ENCODE measurements at places on chromosomes 6 and 20. TPM values are rescaled to one million over a fixed set of nuclear protein-coding genes. Genes with fewer than 3 reads are reported as not detected.

The OPN5 gene
- not detected for total RNA-seq

The MAP7 gene
- 0.61 TPM for total RNA-seq

The TP53TG5 gene
- 0.10 TPM for total RNA-seq

The BPIFB1 gene
- 0.76 TPM for total RNA-seq

The OR11A1 gene
- not detected for total RNA-seq

The OXT gene
- total RNA-seq = not detected

GRCh38 chr6:47303861-47304260 lies 5.8 kb downstream of the TNFRSF21 start:
- H3K4me3 ChIP-seq = no peak overlapping the region
- H3K27ac ChIP-seq = no peak overlapping the region
- DNase-seq = no peak
- H3K4me1 ChIP-seq = no peaks in the 10 kb centered on the region

- DNase-seq = peak; percentile 41
- no peaks in the 10 kb centered on the region for H3K36me3 ChIP-seq
- no peak overlapping the region for H3K4me3 ChIP-seq
- peak overlapping the region; percentile 64 for H3K27ac ChIP-seq
- H3K27me3 ChIP-seq = no peaks in the 10 kb centered on the region
Observed at GRCh38 chr20:2729251-2729713, 36.7 kb downstream of the EBF4 start.

DNA sequence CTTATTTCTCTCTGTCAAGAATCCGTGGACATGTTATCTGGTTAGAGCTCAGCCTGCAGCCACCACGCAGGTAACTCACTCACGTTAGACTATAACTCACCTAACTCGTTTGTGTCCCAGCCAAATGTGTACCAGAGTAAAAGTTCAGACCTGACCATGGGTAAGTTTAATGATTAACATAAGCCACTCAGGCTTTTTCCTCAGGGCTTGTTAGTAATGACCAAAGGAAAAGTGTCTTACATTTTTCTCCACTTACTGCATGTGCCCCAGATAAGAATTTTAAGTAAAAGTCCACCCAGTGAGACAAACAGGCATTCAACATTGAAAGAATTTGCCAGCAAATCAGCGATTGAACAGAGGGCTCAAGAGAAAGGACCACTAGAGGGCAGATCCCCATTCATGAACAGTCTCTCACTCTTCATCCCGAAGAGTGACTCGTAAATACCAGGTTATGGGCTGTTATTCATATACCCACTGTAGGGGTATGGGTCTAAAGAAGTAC lies at the start of gene PKHD1:
PKHD1 (minus strand) TSS at position 116 of the 502 bp plus-strand sequence. CDS start 2,680 bp downstream, outside the sequence.
- H3K27ac ChIP-seq = no peak within 1 kb of the TSS
- no peaks in the 10 kb centered on the region for H3K4me1 ChIP-seq
- no peaks in the 10 kb centered on the region for H3K36me3 ChIP-seq
- no peaks in the 10 kb centered on the region for H3K27me3 ChIP-seq
- no peak within 1 kb of the TSS for H3K4me3 ChIP-seq
- DNase-seq = no peak

- H3K36me3 ChIP-seq = no peaks in the 10 kb centered on the region
- no peak overlapping the region for H3K27ac ChIP-seq
- peaks cover 6% of the 10 kb centered on the region for H3K4me1 ChIP-seq
- no peaks in the 10 kb centered on the region for H3K27me3 ChIP-seq
Observed at GRCh38 chr6:20341096-20341495, 60.6 kb upstream of the E2F3 start.

- no peaks in the 10 kb centered on the region for H3K4me1 ChIP-seq
- no peak overlapping the region for H3K27ac ChIP-seq
- H3K27me3 ChIP-seq = no peaks in the 10 kb centered on the region
- H3K36me3 ChIP-seq = no peaks in the 10 kb centered on the region
- no peak for DNase-seq
Observed at GRCh38 chr20:16865406-16865805, 117.2 kb downstream of the OTOR start.

GRCh38 chr20:50286609-50287008 lies 96.0 kb downstream of the CEBPB start:
- H3K4me3 ChIP-seq = no peak overlapping the region
- H3K27ac ChIP-seq = no peak overlapping the region
- H3K36me3 ChIP-seq = no peaks in the 10 kb centered on the region
- H3K27me3 ChIP-seq = no peaks in the 10 kb centered on the region
- DNase-seq = no peak
- H3K4me1 ChIP-seq = peaks cover 12% of the 10 kb centered on the region

- no peaks in the 10 kb centered on the region for H3K36me3 ChIP-seq
- no peak within 1 kb of the TSS for H3K27ac ChIP-seq
- no peak for DNase-seq
- H3K4me3 ChIP-seq = no peak within 1 kb of the TSS
Observed at GRCh38 chr20:2295886-2296515, at the start of gene TGM3. TGM3 (plus strand) TSS chr20:2296001; CDS start chr20:2296064, 63 bp downstream.

DNA sequence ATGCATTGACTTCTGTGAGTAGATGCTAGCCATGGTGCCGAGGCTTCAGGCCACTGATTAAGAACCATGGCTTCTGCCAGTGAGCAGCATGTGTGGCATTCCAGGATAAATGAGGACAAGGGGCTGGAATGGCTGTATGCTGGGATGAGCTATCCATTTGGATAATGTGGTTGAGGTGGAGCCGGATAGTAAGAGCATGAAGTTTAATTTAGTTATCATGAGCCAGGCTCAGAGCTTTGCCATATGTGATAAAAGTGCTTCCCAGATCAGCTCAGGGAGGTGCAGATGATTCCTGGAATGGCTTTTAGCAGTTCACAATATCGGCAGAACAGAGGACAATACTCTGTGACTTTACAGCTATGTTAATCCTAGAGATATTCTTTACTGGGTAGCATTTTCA lies 34.6 kb upstream of the RNF8 start:
- H3K4me3 ChIP-seq = no peak overlapping the region
- H3K4me1 ChIP-seq = no peaks in the 10 kb centered on the region
- H3K27ac ChIP-seq = no peak overlapping the region
- H3K27me3 ChIP-seq = no peaks in the 10 kb centered on the region
- peaks cover 82% of the 10 kb centered on the region for H3K36me3 ChIP-seq

DNA sequence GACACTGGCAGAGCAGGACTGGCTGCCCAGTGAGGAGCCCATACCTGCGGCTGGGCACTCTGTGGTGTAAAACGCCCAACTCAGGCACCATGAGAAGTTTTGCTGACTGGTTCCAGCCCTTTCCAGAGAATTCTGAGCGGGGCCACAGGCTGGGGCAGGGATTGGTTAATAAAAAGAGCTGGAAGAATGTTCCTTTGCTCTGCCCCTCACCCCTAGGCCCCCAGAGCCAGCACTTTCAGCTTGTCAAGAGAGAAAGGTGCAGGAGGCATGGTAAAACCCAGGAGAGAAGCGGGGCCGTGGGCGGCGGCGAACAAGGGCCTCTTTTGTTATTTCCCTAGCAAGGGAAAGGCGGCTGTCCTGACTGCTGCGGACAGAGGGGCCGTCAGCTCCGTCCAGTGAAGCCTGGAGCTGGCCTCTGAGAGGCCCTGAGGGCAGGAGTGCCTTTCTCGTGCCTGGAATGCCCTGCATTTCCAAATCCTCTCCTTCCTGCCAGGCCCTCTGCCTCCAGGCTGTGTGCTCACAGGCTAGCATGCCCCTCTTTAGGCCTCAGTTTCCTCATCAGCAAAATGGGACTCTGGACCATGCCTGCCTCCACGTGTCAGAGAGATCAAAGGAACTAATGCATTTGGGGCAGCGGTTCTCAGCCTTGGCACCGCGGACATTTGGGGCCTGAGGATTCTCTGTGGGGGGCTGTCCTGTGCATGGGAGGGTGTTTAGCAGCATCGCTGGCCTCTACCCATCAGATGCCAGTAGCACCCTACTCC lies 12.9 kb downstream of the SLC13A3 start:
- peaks cover 44% of the 10 kb centered on the region for H3K27me3 ChIP-seq
- H3K4me3 ChIP-seq = no peak overlapping the region
- H3K4me1 ChIP-seq = no peaks in the 10 kb centered on the region

DNA sequence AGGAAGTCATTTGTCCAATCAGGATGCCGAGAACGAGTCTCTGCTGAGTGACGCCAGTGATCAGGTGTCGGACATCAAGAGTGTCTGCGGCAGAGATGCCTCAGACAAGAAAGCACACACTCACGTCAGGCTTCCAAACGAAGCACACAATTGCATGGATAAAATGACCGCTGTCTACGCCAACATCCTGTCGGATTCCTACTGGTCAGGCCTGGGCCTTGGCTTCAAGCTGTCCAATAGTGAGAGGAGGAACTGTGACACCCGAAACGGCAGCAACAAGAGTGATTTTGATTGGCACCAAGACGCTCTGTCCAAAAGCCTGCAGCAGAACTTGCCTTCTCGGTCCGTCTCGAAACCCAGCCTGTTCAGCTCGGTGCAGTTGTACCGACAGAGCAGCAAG lies 281.5 kb downstream of the TSHZ2 start:
- H3K27ac ChIP-seq = no peak overlapping the region
- DNase-seq = no peak
- no peak overlapping the region for H3K4me3 ChIP-seq
- H3K27me3 ChIP-seq = peaks cover 11% of the 10 kb centered on the region
- H3K36me3 ChIP-seq = no peaks in the 10 kb centered on the region

DNA sequence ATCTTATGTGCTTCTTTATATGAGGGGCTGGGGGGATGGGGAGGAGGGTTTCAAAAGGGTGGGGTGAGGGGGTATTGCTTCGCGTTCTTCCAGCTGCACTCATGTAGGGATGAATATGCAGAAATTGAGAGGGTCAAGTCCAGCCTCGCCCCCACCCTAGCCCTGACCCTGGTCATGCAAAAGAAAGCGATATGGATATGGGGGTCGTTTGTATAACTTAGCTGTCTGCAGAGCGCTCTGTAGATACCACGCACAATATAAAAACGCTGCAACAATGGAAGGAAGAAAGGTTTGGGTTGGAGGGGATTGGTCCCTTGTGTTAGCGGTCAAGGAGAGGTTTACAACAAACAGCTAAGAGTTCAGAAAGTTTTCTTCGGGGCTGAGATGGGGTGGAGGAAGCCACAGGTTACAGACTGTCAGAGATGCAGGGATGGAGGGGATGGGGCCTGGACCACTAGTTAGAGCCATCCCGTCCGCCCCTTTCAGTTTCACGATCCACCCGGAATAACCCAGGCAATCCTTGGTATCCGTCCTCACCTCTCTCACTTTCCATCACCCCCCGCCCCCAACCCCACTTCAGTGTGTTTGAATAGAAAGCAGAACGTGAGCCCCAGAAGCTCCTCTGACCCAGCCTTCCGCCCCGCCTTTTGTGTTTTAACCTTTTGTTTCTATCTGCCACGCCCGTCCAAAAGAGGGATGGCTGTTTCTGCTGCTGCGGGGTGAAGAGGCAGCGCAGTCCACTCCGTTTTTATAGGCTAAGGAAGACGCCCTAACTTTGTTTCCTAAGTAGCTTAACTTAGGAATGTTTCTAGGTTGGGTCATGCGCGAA lies 73.5 kb downstream of the SOX4 start:
- peaks cover 29% of the 10 kb centered on the region for H3K4me1 ChIP-seq
- H3K27ac ChIP-seq = no peak overlapping the region
- no peak for DNase-seq
- no peak overlapping the region for H3K4me3 ChIP-seq
- no peaks in the 10 kb centered on the region for H3K27me3 ChIP-seq
- no peaks in the 10 kb centered on the region for H3K36me3 ChIP-seq

- no peak for DNase-seq
- H3K4me1 ChIP-seq = no peaks in the 10 kb centered on the region
- peaks cover under 1% of the 10 kb centered on the region for H3K27me3 ChIP-seq
- no peak overlapping the region for H3K27ac ChIP-seq
- H3K4me3 ChIP-seq = no peak overlapping the region
Observed at GRCh38 chr20:46523696-46524328, 10.5 kb upstream of the ZNF334 start.

GRCh38 chr20:37209661-37210314 lies 30.4 kb upstream of the MROH8 start:
- H3K27me3 ChIP-seq = no peaks in the 10 kb centered on the region
- H3K27ac ChIP-seq = no peak overlapping the region
- no peak for DNase-seq
- no peak overlapping the region for H3K4me3 ChIP-seq

GRCh38 chr6:32825966-32826365 lies 9.2 kb upstream of the HLA-DOB start:
- no peak overlapping the region for H3K4me3 ChIP-seq
- no peaks in the 10 kb centered on the region for H3K27me3 ChIP-seq
- DNase-seq = no peak

- no peaks in the 10 kb centered on the region for H3K4me1 ChIP-seq
- H3K27me3 ChIP-seq = no peaks in the 10 kb centered on the region
- H3K36me3 ChIP-seq = no peaks in the 10 kb centered on the region
- no peak for DNase-seq
Observed at GRCh38 chr20:44367746-44368145, 12.2 kb downstream of the HNF4A start.

GRCh38 chr6:11224252-11224965 lies 8.1 kb downstream of the NEDD9 start:
- H3K4me3 ChIP-seq = peak overlapping the region; percentile 23
- H3K27me3 ChIP-seq = no peaks in the 10 kb centered on the region
- H3K36me3 ChIP-seq = peaks cover 9% of the 10 kb centered on the region
- peak; percentile 21 for DNase-seq
- peak overlapping the region; percentile 74 for H3K27ac ChIP-seq

Data from T-cell (primary cell).